ENCODE measurements at places on chromosomes 5 and 9.

DNA sequence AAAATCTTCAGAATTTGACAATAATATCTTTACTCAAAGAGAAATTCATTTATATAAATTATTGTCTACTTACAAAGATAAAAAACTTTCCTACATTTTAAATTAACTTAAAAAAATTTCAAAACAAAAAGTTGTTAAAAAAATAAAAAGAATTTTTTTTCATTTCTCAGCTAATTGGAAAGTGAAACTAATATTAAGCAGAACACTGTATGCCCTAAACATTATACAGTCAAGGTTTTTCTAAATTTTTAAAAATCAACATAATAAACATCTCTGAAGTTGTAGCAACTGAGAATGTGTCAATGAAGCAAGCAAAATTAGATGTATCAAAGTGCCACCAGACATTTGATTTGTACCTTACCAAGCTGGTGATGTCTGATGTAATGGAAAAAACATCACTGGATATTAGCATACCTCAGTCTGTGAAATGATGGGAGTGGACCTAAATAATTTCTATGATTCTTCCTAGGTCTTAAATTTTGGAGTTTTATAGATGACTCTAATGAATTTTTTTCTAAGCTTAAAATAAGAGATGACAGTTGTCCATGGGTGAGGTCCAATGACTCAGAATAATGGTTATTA is 290.1 kb downstream of the ADAMTS6 start:
- no peak for DNase-seq

DNA sequence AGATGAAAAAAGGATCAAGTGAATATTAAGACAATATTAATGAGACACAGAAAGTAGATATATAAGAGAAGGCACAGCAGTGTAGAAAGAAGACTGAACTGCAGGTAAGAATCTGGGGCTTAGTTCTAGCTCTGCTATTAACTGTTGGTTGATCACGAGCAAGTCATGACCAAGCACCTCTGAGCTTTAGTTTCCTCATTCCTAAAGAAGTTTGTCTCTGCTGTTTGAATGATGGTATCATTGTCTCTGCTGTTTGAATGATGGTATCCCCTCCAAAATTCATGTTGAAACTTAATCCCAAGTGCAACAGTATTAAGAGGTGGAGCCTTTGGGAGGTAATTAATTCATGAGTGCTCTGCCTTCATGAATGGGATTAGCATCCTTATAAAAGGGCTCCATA is 2.5 kb upstream of the NME5 start:
- no peak for DNase-seq

DNA sequence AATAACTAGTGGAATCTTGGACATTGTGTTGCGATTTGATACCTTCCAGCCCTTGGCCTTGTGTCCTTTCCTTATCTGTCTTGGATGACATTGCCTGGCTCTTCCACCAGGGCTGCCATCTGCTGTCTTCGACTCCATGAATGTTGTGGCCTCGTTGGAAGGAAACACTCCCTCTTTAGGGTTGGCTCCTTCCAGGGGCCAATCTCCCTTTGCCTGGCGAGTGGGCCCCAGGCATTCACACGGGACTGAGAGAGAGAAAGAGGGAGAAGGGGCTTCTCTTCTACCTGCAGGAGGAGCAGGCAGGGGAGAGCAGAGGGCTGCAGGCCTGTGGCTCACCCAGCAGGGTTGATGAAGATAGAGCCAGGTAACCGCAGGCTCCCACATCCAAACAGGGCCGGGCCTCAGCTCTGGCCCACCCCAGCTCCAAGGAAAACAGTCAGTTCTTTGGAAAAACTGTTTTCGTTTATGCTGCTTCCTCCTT is 31.3 kb downstream of the FGF1 start:
- DNase-seq: no peak

- no peak for DNase-seq
Observed at GRCh38 chr5:56674441-56674840, 140.9 kb upstream of the MAP3K1 start.

GRCh38 chr5:54785729-54786591 is 199.4 kb downstream of the ESM1 start:
- DNase-seq: no peak

DNA sequence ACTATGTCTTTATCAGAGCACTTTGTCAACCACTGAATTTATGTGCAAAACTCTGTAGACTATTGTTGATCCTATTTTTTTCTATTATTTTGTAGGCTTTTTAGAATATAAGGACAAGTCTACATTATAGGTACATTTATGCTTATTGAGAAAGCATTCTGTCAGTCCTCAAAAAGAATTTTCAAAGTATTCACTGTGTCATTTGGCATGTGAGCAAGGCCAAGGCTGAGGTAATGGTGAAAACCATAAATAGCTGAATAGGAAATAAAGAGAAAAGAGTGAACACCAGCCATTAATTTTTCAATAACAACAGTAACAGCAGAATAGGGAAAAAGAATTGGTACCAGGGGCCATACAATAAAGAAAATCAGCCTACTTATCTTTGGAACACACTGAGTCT is 21.0 kb downstream of the SKIC3 start:
- no peak for DNase-seq

DNA sequence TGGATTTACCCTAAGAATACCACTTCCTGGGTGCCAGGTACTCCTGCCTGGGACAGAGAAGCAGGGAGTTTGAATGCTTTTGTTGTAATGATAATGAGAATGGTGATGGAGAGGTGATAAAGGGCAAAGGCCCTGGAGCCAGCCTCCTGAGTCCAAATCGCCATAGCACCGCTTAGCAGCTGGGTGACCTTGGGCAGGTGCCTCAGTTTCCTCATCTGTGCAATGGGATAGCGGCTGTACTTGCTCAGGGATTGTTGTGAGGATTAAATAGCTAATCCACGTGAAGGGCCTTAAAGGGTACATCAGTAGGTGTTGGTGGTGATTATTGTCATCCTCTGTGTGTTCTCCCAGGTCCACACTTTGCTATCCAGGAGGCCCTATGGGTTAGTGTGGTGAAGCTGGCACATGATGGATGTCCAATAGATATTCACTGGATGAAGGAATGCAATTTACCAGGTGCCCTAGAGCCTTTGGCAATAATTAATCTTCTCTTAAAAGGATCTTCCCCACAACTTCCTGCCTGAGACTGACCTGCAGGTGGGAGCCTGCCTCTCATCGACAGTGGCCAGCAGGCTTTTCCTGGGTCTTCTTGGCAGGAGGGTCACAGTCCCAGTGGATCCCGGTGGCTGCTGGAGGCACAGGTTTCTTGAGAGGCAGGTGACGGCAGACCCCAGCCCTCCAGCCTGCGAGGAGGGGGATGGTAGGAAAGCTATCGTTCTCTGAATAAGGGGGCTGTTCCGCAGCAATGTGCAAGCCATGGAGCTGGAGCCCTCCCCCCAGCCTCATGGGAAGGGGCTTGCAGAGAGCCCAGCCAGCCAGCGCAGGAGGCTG is 160.2 kb downstream of the MACROH2A1 start:
- no peak for DNase-seq

All from stimulated activated CD8-positive, alpha-beta memory T cell treated with anti-CD3 and anti-CD28 coated beads, Interleukin-15, amount 100 ng/mL, for 24 hours (primary cell).